AG08395 (cell line): ENCODE measurements at places on chromosomes 12 and 14.

GRCh38 chr14:53047307-53048069 lies 96.6 kb upstream of the FERMT2 start:
- DNase-seq = no peak

- no peak for DNase-seq
Observed at GRCh38 chr12:5512601-5512970, 80.7 kb downstream of the NTF3 start.

GRCh38 chr12:116547955-116548501 lies 11.2 kb upstream of the MAP1LC3B2 start:
- DNase-seq = peak; percentile 48

GRCh38 chr12:65335981-65336380 lies 57.5 kb downstream of the MSRB3 start:
- DNase-seq = no peak

DNA sequence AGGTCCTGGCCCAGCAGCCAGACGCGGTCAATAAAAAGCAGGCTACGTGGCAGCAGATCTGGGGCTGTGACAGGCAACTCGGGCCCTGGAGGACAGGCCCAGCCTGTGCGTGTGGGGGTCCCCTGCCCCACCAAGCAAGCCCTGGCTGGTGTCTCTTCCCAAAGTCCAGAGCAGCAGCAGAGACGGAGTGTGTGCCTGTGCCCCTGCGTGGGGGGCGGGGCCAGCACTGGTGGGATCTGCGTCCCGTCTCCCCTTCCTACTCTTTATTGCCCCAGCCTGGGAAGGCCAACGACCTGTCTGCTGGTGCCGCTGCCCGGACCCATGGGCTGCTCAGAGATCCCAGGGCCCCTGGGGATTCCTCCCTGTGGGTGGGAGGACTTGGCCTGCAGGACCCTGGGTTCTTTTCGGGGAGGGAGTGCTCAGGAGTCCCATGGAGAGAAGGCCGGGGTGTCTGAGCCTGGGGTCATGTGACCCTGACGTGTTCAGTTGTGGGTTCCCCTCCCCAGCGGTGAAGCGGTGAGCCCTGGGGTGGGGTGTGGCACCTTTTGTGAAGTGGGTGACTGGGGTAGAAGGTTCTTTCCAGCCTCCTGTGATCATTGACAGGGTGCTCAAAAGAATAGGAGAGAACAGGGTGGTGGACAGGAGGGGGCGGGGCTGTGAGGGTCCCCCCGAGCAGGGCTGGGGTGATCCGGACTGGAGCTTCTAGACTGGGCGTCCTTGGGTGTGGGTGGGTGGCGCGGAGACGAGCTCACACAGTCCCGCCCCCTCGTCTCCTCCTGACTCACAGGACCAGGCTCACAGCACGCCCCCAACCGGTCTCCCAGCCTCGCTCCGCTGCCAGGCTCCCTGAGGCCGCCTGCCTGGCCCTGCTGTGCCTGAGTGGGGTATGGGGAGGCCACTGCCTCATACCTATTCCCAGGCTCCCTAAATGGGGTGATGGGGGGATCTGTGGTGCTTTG lies 22.4 kb downstream of the ASPG start:
- no peak for DNase-seq

- no peak for DNase-seq
Observed at GRCh38 chr12:69240631-69240995, 1.2 kb downstream of the CPSF6 start.
